ENCODE measurements at places on chromosomes 6 and 20.

GRCh38 chr6:8858854-8859331, 423.5 kb upstream of the SLC35B3 start:
- DNase-seq, result no peak

DNA sequence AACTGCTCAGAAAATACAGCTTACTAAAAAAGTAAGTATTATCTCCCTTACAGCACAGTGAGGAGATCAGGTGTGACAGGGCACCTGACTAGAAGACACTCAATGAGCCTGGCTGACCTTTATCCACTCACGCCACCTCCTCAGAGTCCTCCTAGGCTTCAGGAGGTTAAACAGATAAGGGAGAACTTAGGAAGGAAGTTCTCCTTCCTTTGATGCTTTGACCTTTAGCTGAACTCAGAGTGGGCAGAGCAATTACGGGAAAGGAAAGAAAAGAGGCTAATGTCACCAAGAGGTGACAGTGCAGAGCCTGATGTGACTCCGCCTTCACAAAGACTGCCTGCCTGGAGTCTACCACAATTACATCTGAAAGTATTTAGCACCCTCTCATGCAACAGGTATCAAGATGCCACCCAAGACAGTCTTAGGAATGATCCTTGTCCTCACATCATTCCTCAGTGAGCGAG, 36.7 kb downstream of the MAN1A1 start:
- DNase-seq, result no peak

DNA sequence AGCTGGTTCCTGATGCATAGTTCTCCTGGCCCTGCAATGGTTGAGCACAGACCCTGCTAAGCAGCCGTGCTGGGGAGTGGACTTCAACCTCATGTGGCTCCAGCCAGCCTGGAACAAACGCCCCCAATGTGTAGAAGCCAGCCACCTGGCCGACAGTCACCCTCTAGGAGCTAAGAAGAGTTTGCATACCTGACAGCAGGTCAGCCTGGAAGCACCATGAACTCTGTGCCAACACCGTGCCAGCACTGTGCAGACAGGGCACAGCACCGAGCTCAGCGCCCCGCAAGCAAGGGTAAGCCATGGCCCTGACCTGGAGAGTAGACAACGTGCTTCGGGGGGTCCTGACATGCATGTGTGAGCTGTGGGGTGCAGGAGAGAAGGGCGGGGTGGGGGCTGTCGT, 356.3 kb downstream of the ZFAND3 start:
- DNase-seq, result no peak

DNA sequence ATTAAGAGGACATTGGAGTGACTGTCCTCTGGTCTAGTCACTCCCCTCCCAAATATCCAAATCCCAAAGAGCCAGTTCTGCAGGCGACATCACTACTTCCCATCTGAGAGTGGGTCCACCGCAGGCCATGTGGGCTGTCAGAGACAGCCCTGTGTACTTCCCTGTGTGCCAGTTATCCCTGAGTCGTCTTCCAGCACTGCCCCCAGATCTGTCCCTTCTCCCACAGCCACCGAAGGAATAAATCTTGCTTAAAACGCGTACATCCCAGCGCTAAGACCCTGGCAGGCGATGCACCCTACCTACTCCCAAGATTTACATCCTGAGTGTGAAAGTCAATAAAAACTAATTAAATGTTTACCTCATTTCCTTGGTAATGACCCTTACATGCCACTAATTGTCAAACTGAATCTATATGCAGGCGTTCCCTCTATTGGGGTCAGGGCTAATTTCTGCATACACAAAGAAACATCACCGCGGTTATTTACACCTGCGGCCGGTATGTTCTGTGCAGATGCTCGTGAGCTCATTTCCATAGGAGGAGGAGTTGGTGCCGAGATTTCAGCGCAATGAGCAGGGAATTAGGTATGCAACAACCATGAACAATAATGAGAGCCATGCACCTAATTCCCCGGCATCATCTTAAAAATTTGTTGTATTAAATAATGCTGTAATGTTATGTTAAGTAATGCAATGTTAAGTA, 31.3 kb upstream of the CDH4 start:
- DNase-seq, result no peak

DNA sequence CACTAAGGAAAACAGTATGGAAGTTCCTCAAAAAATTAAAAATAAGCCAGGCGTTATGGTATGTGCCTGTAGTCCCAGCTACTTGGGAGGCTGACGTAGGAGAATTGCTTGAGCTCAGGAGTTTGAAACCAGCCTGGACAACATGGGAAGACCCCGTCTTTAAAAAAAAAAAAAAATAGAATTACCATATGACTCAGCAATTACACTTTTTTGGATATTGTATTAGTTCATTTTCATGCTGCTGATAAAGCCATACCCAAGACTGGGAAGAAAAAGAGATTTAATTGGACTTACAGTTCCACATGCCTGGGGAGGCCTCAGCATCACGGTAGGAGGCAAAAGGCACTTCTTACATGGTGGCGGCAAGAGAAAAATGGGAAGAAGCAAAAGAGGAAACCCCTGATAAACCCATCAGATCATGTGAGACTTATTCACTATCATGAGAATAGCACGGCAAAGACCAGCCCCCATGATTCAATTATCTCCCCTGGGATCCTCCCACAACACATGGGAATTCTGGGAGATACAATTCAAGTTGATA, 10.8 kb upstream of the SMIM29 start:
- DNase-seq, result no peak

GRCh38 chr6:141561154-141561553, 571.6 kb upstream of the GJE1 start:
- DNase-seq, result no peak

GRCh38 chr6:124974771-124975377, 12.6 kb downstream of the RNF217 start:
- no peak for DNase-seq

DNA sequence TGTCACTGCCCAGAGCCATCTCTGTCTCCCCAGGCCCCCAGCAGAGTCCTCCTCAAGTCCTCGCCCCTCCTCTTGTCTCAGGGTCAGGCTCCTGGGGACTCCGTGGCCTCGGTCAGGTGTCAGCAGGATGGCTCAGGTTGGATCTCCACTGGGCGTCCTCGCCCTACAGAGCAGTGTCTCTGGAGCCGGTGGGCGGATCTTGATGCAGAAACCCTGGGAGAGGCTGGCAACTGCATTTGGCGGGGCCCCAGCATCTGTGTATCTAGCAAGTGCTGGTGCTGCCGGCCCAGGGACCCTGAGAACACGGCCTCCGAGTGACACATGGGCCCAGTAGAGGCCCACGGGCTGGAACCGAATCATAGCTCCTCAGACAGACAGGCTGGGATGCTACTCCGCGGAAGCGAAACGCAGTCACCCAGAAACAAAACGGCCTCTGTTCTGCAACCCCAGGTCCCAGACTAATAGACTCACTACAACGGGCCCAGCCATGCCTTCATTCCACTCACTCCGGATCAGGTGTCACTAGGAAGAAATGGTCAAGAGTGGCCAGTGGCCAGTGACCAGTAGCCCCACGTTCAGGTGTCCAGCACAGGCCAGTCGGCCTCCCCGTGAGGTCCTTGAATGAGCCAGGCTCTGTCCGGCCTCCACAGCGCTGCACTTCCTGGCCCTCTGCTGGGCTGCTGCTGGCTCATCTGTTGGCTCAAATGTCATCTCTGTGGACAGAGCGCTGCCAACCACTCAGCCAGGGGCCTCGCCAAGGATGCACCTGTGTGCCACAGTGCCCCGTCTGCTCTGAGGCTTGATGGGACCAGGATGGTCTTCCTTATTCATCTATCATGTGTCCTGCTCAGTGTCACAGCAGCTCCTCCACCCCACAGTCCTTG, 12.6 kb upstream of the FRMD1 start:
- peak; percentile 63 for DNase-seq
